AML-193 (cell line): ENCODE measurements at places on chromosomes 12 and 14.
A peak's percentile ranks its signal among the peaks of the same experiment; 100 is the strongest.

DNA sequence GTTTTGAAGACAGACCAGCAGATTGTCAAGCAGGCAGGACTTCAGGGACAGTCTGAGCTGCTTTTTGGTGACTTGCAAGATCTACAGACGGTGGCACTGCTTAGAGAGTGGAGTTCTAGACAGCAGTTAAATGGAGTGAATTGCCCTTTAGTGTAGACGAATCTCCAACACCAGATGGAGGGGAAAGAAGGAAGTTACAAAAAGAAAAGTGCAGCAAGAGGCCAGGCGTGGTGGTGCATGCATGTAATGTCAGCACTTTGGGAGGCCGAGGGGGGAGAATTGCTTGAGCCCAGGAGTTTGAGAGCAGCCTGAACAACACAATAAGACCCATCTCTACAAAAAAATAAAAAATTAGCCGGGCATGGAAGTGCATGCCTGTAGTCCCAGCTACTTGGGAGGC lies 8.4 kb upstream of the HHIPL1 start:
- peak; percentile 1 for DNase-seq

DNA sequence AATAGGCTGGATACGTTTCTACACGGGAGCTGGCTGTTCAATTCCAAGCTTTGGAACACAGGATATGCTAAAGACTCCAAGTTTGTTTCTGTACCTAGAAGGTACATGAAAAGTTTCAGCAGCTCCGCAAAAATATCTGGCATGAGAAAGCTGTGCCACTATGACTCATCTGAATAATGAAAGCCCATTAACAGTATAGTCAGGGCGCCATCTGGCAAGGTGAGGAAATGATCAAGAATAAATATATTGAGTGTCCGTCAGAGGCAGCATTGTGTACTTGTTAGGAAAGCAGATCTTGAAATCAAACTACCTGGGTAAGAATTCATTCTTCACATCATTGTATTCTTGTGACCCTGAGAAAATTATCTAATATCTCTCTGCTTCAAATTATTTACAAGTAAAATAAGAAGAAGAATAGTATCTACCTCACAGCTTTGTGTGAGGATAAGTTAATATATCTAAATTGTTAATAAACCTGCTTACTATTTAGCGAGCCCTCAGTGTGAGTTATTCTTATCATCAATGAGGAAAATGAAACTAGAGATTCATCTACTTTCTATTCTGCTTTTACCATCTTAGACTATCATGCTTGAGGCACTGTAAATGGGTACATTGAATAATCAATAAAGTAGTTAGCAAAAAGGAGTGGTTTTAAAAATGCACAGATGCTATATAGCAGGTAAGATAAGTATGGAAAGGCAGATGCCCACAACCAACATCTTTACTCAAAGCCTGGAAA lies 53.5 kb downstream of the FSCB start:
- DNase-seq = no peak

- no peak for DNase-seq
Measured at GRCh38 chr12:68899251-68899771, 33.7 kb downstream of the CPM start.

DNA sequence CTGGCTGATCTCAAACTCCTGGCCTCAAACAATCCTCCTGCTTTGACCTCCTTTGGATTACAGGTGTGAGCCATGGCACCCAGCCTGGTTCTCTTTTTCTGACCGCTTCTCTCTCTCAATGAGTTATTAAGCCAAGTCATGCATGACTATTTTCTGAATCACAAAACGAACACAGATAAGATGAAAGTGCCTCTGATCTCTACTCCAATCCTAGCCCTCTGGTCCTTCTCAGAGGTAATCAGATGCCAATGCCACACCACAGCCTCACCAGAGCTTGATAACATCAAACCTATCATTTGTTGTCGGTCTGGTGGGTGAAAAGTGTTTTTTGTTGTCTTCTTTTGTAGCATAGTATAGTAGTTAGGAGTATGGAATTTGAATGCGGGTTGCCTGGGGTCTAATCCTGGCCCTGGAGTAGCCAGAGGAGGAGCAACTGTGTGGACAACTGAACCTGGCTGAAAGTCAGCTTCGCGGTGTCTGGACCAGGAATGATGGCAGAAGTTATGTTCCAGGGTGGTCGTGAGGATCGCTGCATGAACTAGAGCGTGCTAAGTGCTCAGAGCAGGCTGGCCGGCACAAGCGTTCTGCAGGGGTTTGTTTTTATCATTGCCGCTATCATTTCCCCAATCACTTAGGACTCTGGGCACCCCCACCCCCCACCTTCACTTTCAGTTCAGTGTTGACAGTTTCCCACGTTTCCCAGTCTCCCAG lies 77.9 kb downstream of the SPRING1 start:
- no peak for DNase-seq

GRCh38 chr12:57832966-57833365 lies 13.6 kb downstream of the CTDSP2 start:
- DNase-seq = no peak

DNA sequence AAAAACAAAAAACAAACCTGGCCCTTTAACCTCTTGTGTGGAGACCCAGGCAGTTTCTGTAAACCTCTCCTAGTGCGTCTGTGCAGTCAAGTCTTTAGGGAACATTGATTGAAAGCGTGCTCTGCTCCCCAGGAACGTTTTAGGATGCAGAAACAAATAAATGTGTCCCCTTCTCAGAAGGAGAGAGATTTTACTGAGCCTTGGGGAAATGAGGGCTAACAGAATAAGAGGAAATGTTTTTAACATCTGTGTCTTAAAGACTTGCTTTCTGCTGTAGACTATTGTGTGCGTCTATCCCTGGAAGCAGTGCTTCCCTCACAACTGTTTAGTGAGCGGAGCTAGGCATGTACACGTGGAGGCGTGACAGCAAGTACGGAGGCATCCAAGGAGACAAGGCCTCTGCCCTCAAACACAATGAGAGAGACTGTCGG lies 54.3 kb downstream of the TECPR2 start:
- no peak for DNase-seq

- DNase-seq = no peak
Measured at GRCh38 chr12:76804435-76804976, 40.6 kb downstream of the ZDHHC17 start.

GRCh38 chr14:22494486-22495135 lies 94.4 kb downstream of the DAD1 start:
- no peak for DNase-seq

GRCh38 chr12:29578070-29578469 lies 80.6 kb upstream of the OVCH1 start:
- DNase-seq = no peak

DNA sequence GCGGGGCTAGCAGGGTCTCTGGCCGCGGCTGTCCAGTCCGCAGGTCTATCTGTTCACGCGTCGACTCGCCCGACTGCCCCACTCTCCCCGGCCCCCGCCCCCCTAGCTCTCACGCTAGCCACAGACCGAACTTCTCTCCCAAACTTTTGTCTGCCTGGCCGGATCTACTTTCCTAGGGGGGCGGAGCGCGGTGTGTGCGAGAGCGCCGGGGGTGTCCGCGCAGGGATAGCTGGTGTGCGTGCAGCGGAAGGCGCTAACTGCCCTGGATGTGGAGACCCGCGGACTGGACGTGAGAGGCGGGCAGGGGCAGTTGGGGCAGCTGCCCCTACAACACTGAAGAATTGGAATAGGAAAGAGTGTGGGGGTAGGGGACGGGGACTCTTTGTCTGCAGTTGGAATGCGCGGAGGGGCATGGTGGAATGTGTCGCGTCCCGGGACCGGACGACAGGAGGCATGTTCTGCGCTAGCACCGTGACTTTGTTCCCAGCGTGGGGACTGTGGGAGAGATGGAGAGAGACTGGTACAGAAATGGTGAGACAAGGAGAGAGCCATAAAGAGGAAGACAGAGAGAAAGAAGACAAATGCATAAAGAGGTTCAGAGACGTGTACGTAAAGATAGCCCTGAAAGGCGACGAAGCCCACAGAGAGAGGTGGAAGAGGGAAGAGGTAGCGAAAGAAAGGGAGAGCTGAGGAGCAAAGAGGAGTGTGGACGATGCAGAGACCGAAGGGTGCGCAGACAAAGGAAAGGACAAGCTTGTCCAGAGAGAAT lies at the start of gene AJUBA:
Gene AJUBA, minus strand, starts transcription at position 75 of the 769 bp plus-strand sequence. CDS start 285 bp downstream, outside the sequence.
- DNase-seq = peak; percentile 71

- no peak for DNase-seq
Measured at GRCh38 chr12:52506858-52507715, 13.1 kb downstream of the KRT5 start.
